ENCODE measurements at places on chromosomes 16 and 17.

DNA sequence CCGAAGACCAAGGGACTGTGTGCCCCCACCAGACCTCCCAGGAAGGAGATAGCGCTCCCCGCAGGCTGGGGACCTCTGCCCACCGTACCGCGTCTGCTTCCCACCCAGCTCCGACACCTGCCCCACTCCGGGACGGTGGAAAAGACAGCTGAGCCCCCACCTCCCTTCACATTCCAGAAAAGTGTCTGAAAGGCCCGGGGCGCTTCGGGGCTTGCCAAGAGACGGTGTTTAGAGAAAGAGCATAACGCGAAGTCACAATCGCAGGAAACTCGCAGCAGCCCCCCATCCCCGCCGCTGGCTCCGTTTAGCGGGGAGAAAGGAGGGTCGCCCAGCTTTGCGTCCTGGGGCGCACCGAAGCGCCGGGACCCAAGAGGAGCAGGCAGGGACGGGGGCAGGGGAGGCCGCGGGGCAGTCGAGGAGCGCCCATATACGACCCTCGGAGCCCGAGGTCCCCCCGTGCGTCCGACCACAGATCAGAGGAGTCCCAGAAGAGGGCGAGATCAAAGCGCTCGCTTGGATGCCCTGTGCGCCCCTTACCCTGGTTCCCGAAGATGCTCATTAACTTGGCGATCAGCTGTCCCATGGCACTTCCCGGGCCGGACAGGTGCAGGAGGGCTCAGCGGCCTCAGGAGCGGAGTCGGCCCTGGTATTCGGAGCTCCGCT is 652 bp downstream of the ARL5C start:
- DNase-seq, result no peak

GRCh38 chr16:20851601-20852000 is 45.3 kb downstream of the REXO5 start:
- peak; percentile 8 for DNase-seq

GRCh38 chr17:80845863-80846671 is 145.6 kb upstream of the CHMP6 start:
- no peak for DNase-seq

- no peak for DNase-seq
Measured at GRCh38 chr17:78256707-78257591, 25.5 kb downstream of the TMEM235 start.

DNA sequence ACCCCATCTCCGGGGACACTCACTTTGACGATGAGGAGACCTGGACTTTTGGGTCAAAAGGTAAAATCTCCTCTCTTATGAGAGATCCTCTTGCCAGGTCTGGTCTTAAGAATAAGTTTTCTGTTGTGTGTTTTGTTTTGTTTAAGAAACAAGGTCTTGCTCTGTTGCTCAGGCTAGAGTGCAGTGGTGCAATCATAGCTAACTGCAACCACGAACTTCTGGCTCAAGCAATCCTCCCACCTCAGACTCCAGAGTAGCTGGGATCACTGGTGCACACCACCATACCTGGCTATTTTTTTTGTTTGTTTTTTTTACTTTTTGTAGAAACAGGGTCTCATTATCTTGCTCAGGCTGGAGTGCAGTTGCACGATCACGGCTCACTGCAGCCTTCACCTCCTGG is 4.1 kb downstream of the MMP25 start:
- DNase-seq, result no peak

GRCh38 chr17:81858170-81858966 is 2.0 kb downstream of the P4HB start:
- no peak for DNase-seq

- DNase-seq, result no peak
Measured at GRCh38 chr17:49659661-49660382, 18.1 kb downstream of the SPOP start.

DNA sequence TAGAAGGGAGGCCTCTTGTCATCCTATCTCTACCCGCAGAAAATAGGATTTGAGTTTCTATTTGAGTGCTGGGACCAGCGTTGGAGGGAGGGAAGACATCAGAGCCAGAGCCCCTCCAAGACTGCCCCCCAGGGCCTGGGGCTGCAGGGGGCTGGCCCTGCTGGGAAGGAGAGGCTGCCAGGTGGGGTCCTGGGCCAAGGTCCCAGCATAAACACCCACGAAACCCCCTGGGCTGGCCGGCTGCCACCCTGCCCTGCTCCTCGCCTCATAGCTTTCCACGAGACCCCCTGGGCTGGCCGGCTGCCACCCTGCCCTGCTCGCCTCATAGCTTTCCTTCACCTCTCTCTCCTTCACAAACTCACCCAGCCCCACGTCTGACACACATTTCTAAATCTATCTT is 10.6 kb upstream of the TEX19 start:
- DNase-seq, result no peak

DNA sequence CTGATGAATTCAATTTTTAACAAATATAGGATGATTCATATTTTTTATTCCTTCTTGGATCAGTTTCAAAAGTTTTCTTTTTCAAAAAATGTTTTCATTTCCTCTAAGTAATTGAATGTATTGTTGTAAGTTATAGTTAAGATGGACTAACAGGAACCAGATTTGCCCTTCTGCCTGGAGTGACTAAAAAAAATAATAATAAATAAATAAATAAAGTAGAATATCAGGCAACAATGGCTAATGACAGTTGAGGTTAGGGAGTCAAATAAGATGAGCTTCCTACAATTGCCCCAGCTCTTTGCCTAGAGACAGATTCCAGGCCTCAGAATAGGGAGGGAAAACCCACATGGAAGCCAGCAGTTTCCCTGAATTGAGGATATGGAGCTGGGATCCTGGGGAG is 73.7 kb upstream of the MSI2 start:
- DNase-seq, result no peak

GRCh38 chr16:3092501-3092941 is 6.6 kb downstream of the ZSCAN10 start:
- DNase-seq, result no peak

GRCh38 chr16:57032346-57032745 is 43.0 kb downstream of the NLRC5 start:
- no peak for DNase-seq

- DNase-seq, result no peak
Measured at GRCh38 chr16:81524382-81524781, 79.8 kb downstream of the CMIP start.

- no peak for DNase-seq
Measured at GRCh38 chr17:20938988-20939615, 103.7 kb downstream of the USP22 start.

DNA sequence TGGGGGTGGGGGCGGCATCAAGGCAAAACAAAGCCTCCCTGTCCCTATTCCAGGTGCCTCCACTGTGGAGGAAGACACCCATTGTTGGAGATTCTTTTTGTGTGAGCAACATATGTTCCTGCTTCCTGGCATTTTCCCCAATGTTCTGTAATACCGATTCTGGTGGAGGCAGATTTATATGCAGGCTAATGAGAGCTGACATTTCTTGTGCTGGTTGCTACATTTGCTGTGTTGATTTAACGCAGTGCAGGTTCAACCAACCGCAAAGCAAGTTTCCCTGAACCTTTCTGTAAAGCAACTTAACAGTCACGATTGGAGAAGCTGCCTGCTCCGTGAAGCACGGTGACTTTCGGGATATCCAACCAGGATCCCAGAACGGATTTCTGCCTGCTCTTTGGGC is 260.5 kb downstream of the CBLN1 start:
- no peak for DNase-seq

DNA sequence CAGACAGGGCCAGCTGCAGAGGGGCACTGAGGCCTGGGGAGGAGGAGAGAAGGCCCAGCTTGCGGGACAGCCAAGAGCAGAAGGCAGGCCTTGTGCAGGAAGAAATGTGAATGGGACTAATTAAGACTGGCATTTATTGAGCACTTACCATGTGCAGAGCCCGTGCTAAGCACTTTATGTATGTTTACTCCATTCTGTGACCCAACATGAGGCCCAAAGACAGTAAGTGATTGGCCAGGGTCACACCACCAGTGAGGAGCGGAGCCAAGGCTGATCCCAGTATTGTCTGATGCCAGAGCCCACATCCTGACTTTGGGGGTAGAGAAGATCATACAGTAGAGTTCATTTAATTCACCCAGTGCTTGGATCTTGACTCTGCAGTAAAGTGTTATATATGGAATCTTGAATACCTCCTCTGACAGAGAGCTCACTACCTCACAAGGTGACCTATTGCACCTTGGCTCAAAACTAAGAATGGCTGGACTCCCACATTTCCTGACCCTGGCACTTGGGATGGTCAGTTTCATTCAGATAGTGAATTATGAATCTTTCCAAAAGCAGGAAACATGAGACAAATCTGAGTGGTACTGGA is 13.6 kb downstream of the KATNB1 start:
- no peak for DNase-seq

- DNase-seq, result no peak
Measured at GRCh38 chr16:10923650-10924214, 18.5 kb downstream of the DEXI start.

- no peak for DNase-seq
Measured at GRCh38 chr16:61179561-61179960, 856.7 kb downstream of the CDH8 start.

Data from left kidney (tissue), 8 donors.